NCI-H524 treated with DMSO at 0.1 percent for 48 hours (cell line): ENCODE measurements at places on chromosomes 16 and 17.

DNA sequence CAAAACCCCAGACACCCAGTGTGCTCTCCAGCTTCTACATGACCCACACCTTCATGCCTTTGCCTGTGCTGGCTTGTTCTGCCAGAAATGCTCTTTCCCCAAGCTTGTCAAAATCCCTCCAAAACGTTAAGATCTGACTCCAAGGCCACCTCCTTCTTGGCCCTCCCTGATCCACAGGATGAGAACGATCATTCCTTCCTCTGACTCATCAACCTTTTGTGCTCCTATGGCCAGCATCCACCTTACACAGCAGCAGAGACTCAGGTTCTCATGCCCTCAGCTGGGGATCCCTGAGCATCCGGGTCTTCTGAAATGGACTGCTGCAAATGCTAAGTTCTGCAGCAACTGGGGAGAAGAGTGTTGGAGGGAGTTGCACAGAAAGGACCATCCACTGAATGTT is 2.9 kb downstream of the ZBTB4 start:
- no peak for DNase-seq

GRCh38 chr17:80441133-80441578 is 26.2 kb downstream of the ENDOV start:
- peak; percentile 94 for DNase-seq

GRCh38 chr16:23428351-23428750 is 24.6 kb downstream of the COG7 start:
- no peak for DNase-seq

GRCh38 chr17:38967290-38967738 is at the start of gene FBXO47:
FBXO47 (minus strand) TSS chr17:38967403; CDS start chr17:38963025, 4,378 bp downstream.
- DNase-seq = no peak

DNA sequence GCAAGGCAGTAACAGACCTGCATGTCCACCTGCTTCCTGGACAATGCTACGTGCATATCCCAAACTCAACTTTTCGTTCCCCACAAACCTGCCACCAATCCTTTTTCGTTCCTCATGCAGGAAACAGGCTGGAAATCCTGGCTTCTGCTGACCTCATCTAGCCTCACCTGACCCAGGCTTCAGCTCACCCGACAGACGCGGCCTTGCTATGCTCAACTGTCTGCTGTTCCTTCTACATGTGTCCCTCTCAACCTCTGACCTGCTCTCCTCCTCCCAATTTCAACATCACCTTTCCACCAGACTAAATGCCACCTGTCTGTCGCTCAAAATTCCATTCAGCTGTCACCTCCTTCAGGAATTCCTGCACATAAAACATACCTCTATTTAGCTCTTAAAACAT is 44.5 kb downstream of the XPO6 start:
- no peak for DNase-seq

- DNase-seq = no peak
These were observed 6.3 kb upstream of the TMEM114 start for GRCh38 chr16:8596581-8596980.

- no peak for DNase-seq
These were observed 19.6 kb downstream of the MVP start for GRCh38 chr16:29839822-29840221.

DNA sequence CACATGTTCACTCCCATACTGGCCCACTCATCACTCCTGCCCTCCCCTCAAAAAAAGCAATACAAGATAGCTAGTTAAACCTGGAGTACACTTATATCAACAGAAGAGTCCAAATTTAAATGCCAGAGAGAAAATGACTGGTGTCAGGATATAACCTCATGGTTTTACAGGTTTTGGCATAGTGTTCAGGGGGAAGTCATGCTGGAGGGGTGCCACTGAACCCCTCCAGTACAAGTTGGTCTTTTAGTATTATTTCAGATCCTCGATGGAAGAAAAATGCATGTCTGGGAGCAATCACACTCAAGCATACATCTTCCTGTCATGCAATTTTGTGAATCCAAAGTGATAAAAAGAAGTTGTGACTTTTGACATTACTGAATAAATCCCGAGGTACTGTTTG is 10.5 kb downstream of the NACA2 start:
- no peak for DNase-seq

DNA sequence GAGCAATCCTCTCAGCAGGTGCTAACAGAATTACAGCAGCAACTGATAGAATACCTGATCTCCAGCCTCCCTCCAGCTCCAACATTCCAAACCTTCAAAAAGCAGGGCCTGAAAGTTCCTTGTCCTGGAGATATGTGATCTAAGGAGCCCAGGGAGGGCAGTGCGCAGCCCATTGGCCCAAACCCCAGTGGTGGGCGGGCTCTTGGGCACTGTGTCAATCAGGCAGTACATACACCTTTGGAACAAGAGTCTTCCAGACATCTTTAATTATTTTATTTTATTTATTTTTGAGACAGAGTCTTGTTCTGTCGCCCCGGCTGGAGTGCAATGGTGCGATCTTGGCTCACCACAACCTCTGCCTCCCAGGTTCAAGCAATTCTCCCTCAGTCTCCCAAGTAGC is 24.2 kb downstream of the SLC12A3 start:
- no peak for DNase-seq

- DNase-seq = no peak
These were observed 723 bp downstream of the NTHL1 start for GRCh38 chr16:2046893-2047329.
